G401 (cell line): ENCODE measurements at places on chromosomes 12 and 14. TPM values are rescaled to one million over a fixed set of nuclear protein-coding genes. Genes with fewer than 3 reads are reported as not detected.

The LRRC10 gene
- total RNA-seq: not detected in 2 replicates

The PPM1H gene
- 42.6 and 65.7 TPM in 2 replicates for total RNA-seq

DNA sequence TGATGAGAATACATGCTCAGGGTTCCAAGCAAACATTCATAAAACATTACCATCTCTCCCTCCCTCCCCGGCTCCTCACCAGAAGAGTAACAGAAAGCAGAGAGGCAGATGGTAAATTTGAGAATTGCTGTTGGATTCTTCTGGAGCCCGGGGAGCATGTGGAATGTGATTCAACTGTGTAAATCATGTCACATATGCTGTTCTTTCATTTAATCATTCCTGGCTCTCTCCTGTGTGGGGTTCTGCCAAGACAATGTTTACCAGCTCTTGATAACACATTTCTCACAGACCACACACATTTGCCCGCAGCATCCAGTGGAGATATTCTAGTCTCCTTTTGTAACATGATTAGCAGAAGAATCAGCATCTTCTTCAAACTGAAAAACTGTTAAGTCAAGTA lies 23.4 kb upstream of the NR2C1 start:
- DNase-seq: peak; percentile 98

DNA sequence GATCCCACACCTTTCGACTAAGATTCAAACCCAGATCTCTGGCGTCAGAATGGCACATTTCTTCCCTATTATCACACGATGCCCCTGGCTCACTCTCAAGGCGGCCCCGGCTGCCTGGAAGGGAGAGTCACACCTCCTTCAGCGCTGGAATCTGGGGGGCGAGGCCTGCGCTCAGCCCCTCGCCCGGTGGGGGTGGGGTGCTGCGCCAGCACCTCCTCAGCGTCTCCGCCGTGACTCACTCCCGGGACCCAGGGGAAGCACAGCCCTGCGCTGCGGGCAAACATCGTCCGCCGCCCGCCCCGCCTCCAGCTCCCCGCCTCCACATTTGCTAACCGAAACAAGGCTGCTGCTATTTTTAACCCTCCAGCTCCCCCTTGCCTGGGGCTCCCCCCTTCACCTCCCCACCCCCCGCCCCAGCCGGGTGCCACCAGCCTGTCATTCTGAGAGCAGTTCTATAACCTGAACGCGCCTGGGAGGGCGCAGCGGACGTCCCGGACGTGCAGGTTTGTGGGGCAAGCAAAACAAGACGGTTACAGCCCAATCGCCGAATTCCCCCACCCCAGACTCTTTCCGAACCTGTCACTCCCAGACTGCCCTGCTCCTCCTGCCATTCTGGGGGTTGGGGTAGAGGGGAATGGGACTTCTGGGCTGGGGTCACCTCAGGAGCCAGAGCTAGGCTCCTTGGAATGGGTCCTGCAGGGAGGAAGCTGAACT lies 6.7 kb downstream of the HDAC7 start:
- peak; percentile 50 for DNase-seq

- DNase-seq: no peak
Observed at GRCh38 chr12:121112496-121112895, 20.2 kb upstream of the P2RX7 start.

- no peak for DNase-seq
Observed at GRCh38 chr12:31474751-31475150, 116.2 kb downstream of the DENND5B start.

DNA sequence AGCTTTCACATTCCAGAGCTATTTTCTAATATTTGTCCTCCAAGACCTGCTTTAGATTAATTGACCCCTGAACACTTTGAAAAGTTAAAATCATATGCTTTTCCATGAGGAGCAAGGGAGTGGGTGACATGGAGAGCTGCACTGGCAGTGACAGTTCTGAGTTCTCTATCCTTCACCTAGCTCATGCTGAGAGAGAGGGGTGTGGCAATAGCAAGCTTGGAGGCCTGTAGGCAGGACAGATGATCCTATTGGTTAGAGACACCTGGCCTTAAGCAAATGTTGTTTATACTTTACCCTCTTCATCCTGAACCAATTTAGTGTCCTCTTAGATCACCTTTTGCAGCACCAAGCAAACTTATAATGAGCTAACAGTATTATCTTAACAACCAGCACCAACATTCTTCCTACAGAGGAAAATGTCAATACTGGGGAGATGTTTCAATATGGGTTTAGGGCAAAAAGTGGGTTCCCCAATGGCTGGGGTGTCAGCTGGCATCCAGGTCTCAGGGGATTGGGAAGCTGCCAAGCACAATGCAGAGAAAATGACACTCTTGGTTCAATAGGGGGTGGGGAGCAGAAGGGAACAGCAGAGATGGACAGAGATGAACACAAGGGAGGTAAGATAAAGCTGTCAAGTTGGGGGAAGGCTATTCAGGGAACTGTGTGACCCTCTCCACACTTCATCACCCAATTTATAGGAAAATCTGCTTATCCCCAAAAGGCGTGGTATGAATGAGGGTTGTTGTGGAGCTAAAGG lies 37.0 kb upstream of the PPM1H start:
- DNase-seq: no peak

DNA sequence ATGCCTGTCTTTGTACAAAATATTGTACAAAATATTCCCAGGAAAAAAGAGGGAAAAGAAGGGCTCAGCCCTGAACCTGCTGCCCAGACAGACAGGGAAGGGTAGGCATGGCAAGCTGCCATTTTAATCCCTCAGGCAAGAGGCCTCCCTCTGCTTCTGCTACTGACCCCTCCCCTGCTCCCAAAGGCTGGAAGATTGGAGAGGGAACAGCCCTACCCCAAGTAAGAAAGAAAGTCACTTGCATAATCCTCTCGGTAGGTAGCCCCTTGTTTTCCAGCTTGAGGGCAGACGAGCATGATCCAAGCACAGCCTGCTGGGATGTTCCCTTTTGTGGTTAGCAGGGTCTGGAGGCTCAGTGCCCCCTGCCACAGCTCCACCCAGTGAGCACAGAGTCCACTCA lies 20.7 kb downstream of the ADCY6 start:
- DNase-seq: no peak

DNA sequence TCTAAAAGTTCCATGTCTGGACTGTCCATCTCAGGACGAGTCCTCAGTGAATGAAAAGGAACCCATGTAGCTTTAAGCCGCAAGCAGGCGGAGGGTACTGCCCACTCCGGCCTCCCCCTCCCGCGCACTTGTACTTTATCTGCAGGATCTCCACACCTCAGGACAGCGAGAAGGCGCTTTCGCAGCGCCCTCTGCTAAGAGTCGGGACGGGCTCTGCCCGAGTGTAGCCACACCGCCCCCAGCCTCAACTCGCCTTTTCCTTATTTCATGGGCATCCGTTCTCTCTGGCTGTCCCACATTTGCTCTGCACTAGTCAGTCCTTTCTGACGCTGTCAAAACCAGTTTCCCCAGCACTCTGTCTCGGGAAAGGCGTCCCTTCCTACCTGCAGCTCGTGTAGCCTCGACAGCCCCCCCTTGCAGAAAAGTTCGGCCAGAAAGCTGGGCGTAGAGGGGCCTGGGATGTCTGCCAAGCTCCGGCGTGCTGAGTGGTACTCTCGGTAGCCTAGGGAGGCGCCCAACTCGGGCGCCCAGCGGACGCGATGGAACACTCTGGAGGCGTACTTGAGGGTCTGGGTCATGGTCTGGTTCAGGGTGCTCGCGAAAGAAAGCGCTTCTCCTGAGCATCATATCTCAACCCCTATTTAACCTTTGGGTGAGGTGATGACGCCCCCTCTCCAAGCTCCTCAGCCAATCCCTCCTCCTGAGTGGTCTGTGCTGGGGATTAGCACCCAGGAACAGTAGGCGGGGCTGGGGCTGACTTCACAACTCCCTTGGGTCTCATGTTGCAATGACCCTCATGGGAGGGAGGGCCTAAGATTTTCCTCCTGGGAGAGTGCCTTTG lies at the start of gene CYP27B1:
CYP27B1 (minus strand) TSS at position 615 of the 841 bp plus-strand sequence; CDS start at position 578, 37 bp downstream.
- no peak for DNase-seq

The FOXA1 gene
- total RNA-seq: not detected in 2 replicates

- DNase-seq: no peak
Observed at GRCh38 chr14:34810028-34810427, 65.1 kb downstream of the BAZ1A start.

DNA sequence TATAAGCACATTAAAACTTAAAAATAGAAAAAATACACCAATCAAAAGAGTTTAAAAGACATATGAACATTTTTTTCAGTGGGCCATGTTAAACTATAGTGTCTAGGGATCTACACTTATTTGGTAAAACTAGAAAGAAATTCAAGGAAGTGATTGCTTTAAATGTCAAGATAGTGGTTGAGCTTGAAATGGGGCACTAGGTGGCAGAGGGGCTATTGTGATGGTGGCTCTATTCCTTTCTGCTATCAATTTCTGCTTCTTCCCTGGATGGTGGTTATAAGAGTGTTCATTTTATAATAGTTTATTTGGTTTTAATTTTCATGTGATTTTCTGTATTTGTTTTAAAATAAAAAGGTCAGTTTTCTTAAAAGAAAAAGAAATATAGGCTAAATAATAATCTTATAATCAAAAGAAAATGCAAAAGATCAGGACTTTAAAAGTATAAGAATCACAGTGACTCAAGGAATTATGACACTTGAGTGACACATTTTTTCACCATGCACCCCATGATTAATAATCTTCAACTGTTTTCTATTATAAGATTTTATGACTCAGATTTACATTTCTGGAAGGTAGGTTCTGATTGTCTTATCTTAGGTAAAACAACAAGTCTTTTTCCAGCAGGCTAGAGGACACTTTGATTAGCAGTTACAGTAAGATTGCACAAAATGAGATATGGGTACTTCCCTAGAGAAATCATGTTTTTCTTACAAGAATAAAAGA lies 137.5 kb downstream of the FSCB start:
- no peak for DNase-seq

DNA sequence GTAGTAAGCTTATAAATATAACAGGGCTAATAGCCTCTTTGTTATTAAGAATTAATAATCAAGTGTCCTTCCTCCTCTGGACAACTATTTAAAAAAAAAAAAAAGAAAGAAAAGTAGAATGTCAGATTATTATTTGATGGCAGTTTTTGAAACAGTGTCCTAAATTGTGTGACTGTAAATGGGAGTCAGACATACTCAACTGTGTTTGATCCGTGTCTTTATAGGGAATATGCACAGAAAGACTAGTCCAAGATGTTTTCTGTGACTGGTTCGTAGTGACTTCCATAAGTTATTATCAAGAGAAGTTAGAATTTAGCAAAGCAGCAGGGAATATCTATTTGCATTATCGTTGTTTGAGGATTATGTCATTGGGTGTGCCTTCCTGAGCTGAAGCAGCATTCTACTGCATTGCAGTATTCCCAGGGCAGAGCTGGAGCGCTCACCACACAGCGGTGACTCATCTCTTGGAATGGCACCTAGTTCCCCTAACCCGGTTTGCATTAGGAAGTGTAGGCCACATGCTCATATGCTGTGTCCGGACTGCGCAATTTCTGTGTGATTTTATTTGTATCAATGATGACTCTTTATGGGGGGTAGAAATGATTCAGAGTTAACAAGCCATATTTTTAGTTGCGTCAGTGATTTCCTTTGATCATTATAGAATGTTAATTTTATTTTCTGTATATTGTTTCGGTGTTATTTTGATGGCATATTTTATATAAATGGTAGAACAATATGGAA lies 7.9 kb downstream of the DYNC1H1 start:
- DNase-seq: peak; percentile 95

GRCh38 chr12:76135456-76135855 lies 51.0 kb upstream of the NAP1L1 start:
- no peak for DNase-seq

DNA sequence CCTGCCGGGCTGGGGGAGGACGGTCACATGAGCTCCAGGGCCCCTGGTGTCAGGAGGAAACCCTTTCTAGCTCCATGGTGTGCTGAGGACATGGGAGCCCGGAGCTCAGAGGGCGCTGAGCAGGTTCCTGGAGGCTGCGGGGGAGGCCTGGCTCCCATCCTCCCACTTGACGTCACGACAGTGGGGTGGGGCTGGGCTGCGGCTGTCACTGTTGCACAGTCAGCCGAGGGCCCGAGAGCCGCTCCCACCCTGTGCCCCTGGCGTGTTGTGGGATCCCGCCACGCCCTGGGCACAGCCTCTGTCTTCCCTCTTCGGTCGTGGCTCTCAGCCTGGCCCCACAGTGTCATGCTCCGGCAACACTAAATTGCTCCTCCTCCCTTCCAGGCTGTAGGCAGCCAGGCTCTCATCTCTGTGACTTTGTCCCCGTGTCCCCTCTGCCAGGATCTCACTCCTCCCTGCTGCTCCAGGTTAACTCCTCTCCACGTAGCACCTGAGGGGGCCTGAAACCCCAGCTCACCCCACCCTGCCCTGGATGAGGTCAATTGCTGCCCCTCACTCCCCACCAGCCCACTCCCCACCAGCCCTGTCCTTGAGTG lies 33.0 kb downstream of the BEGAIN start:
- peak; percentile 61 for DNase-seq

DNA sequence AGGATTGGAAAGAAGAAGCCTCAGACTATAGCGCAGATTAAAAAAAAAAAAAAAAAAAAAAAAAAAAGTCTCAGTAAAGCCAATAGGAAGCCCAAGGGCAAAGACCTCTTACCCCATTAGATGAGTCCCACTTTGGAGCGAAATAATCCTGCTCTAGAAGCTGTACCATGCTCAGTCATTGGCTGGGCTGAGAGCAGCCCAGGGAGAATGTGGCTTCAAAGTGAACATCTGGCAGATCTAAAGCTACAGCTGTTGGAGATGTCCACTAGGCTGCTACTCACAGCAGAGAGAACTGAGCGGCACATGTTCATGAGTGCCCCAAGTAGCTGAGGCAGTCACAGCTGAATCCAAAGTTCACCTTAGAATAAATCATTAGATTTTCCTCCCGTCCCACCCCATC lies 560.9 kb downstream of the MED13L start:
- DNase-seq: no peak

GRCh38 chr14:69208666-69209065 lies 17.4 kb downstream of the EXD2 start:
- DNase-seq: no peak

DNA sequence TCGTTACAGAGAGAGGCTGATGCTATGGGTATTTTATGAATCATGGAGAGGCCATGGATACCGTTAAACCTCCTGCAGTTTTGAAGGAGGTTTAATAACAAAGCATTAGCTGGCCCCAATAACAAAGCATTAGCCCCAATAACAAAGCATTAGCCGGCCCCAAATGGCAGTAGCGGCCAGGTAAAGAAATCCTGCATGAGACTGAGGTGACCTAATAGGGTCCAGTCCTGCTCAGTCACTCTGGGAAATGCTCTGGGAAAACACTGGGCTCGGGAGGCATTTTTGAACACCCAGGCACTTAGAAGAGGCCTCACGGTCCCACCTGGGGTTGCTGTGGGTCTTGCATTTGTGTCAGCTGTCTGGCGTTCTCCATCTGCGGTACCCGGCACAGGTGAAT lies 776 bp upstream of the RIN3 start:
- no peak for DNase-seq

- DNase-seq: no peak
Observed at GRCh38 chr14:72480464-72481243, 413.2 kb downstream of the DPF3 start.
